ENCODE measurements at places on chromosomes 5 and 9.

DNA sequence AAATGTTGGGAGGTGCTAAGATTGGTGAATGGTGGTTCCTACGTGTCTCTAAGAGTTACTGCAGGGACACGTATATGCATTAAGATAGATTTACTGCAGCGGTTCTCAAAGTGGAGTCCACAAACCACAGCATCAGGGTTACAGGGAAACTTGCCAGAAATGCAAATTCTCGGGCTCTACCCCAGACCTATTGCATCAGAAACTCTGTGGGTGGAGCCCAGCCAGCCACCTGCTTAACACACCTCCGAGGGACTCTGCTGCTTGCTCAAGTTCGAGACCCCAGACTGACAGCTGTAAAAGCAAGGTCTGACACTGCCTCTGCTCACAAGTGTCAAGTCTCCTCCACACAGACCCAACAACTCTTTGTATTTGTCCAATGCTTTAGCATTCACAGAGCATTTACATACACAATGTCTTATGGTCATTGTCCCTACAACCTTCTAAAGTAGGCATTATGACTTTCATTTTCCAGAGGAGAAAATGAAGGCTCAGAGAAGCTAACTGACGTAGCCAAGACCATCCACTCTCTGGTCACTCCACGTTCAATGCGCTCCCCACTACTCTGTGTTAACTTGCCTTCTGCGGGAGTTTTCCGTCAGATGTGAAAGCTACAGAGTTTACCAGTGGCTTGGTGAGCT is 48.8 kb downstream of the HSD17B3 start:
- no peak for DNase-seq

DNA sequence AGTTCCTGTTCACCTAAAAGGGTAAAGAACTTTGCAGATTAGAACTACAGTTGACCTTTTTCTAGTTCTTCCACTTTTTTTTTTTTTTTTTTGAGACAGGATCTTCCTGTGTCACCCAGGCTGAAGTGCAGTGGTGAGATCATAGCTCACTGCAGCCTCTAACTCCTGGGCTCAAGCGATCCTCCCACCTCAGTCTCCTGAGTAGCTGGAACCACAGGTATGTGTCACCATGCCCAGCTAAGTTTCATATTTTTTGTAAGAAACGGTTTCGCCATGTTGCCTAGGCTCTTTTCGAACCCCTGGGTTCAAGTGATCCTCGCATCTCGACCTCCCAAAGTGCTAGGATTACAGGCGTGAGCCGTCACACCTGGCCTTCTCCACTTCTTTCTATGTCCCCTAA is 39.7 kb upstream of the TNFAIP8 start:
- DNase-seq, result no peak

DNA sequence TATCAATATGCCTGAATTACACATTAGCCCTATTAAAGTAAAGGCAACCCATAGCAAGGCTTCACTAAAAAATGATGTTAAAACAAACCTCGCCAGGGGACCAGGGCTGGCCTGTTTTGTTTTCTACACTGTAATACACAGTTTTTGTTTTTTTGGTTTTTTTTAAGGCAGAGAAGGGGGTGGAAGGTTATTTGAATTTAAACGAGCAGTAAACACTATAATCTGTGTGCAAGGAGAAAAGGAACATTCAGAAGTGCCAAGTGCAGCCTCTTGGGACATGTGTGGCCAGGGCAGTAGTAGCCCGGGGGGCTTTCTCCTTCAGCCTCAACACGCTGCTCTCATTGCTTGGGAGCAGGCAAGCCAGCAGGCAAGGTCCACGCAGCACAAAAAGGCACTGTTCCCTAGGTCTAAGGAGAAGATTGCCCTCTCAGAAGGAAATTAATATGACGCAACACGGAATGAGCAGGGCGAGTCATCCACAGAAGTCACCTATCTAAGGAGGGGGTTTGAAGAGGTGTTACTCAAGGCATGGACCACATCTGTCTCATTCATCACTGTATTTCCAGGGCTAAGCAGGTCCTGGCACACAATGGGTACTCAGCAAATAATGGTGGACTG is 16.2 kb downstream of the SIL1 start:
- DNase-seq, result no peak

DNA sequence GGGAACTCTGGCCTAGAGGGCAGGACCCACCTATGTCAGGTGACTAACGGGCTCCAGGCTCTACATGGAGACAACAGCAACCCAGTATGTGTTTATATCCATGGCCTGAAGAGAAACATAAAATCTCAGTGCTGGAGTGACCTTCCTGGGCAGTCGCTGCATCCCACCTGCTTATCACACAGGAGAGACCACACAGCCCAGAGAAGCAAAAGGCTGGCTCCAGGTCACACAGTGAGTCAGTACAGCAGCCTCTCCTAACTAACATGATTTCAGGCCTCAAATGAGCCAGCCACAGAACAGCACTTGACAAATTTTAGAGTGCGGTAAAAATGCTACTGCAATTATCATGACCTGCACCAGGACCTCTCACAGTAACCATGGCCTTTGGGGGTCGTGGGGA is 54.0 kb upstream of the TGFBR1 start:
- DNase-seq, result no peak

GRCh38 chr5:126000507-126000906 is 422.7 kb upstream of the GRAMD2B start:
- DNase-seq, result no peak
